ENCODE measurements at places on chromosomes 6 and 20.
A peak's percentile ranks its signal among the peaks of the same experiment; 100 is the strongest.

DNA sequence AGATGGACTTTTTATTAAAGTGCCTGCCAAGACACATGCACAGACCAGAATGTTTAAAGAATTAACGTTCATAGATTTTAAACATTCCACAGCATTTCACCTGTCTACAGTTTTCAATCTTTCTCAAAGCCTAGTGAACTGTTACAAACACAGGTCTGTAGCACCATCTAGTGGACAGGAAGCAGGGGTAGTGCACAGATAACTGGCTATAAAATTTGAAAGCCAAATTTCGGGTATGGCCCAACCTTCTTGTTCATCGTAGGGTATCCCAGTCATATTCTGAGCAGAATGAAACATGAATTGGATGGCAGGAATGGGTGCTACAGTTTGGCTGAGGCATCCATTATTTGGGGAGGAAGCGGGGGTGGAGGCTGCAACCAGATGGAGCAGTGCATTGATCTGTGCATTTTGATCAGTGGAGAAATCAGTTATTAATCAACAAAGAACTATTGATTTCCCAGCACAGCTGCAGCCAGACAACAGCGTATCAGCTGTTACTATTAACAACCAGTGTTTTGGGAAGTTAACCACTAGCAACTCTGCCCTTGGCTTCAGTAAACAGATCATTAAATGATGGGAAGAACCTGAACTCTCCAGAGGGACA lies 56.1 kb upstream of the B3GAT2 start:
- no peak for DNase-seq

DNA sequence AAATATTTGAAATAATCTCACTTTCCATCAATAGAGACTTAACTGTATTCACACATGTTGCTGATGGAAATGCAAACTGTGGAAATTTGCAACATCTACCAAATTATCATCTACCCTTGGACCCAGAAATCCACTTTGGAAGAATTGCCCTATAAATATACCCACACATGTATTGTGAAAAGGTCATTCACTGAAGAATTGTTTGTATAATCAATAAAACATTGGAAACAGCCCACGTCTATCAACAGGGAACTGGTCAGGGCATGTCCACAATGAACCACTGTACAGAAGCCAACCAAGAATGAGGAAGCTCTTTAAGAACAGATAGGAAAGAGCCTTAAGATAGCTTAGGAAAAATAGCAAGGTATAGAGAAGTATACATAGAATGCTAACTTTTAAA lies 36.2 kb downstream of the PXDC1 start:
- no peak for DNase-seq

GRCh38 chr20:3900187-3900604 lies 11.0 kb downstream of the PANK2 start:
- no peak for DNase-seq

DNA sequence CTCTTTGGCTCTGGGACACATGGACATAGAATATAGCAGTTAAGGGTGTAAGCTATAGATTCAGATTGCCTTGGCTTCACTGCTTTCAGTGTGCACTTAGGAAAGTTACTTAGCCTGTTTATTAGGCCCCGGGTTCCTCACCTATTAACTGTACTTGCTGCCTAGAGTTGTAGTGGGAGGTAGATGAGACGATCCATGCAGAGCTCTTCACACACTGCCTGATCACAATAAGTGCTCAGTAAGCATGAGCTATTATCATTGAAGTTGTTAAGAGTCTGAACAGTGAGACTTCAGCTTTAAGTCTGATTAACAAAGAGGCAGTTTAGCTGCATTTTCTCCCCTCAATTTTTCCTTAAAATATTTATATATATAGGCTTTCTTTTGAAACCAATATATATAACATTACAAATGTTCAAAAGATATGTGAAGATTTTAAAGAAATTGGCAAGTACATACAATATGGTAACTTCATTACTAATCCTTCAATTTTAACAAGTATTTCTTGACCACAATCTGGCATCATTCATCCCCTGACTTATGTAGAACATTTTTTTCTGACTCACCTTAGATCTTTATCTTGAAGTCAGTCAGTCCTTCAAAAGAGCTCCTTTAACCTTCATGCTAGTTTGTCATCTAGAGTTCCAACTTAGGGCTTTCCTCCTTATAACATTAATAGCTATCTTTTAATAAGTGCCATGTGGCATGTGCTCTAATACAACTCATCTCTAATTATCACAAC lies 20.5 kb upstream of the SUPT3H start:
- no peak for DNase-seq

DNA sequence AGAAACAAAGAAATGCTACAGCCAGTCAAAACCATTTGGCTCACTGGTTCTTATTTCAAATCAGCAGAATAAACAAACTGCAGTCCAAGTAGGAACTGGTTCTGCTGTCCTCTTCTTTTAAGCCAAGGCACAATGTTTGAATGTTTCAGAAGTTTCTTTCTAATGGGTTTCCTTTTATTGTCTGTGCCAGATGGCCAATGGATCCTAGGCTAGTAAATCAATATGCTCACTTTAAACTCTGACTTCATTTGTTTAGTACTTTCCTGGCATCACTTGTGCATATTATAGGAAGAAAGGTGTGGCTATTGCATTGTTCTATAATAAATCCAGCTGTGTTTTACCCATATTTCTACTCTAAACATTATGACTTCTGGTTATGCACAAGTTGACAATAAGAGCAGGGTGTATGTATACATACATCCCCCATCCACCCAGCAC lies 99.7 kb upstream of the PLCB4 start:
- DNase-seq = no peak

GRCh38 chr6:95847061-95847460 lies 168.7 kb upstream of the FUT9 start:
- no peak for DNase-seq

DNA sequence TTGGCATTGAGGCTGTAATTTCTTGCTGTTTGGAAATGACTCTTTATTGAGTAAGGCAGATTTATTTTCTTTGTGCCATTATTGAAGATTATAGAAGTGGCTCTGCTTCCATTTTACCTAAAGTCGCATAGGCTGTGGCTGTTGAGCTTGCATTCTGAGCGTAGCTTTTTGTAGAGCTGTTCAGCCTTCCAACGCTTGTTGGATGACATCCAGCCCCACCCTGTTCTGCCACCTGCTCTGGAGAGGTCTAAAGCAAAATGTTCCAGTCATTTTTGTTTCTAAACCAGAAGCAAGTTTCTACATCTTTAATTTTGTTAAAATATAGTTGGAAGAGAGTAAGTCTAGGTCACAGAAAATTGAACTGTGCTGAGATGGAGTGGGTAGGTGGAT lies 24.4 kb downstream of the UST start:
- DNase-seq = no peak

GRCh38 chr6:111757342-111757741 lies 115.9 kb downstream of the FYN start:
- DNase-seq = no peak

DNA sequence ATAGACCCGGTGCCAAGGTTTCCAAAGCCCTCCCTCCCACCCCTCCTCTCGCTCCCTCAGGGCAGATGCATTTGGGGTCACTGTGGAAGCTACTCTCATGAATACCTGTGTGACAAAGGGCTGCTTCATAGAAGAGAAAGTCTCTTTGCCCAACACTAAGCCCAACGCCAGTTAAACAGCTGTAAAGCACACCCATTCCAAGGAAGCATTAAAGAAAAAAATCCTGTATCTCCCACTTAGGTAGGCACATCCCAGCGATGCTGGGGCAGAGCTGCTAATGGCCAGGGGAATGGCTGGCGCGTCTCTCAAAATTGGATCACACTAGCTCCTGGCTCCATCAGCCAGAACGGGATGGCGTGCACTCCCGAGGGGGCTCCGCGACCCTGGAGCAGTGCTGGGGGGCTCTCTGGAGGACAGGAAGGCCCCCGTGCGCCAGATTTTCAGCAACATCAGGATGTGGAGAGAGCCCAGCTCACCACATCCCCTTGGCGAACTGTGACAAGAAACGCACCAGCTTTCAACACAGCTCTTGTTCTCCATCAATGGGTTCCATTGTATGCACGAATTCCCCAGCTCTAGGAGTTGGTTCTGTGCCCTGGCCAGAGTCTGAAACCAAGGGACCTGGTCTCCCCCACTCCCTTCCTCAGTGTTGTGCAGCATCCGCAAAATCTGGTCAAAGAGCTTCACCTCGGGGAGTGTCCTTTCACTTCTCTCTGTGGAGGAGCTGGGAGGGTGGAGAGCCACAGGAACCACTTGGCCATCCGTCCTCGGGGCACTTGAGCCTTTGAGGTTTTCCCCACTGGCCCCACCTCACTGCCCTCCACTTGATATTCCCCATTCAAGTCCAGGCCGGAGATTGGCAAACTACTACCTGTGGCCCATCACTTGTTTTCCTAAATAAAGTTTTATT lies 74.1 kb downstream of the TFAP2C start:
- peak; percentile 9 for DNase-seq

DNA sequence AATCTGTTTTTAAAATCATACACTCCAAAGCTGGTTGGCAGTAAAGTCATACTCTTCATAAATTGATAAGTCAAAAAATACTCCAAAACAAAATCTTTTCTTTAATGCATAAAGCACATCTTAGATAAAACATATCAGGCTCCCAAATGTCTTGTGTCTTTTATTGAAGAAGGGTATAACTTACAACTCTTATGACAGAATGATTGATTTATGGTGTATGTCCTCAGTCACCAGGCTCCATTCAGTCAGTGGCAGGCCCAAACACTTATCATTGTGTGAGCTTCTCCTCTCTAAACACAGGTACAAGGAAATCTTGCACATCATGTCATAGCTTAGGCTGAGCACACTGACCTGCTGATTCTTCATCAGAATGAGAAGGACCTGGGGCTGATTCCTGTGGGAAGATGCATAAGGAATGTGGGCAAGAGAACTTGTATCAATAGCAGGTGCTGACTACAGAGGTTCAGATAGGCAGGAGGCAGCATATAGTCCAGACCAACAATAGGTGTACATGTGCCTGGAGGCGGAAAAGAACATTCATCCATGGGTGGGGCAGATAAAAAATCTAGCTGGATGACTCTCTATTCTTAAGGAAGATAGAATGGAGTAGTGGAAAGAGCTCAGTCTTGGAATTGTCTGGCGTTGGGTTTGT lies 1.9 kb downstream of the CALHM5 start:
- no peak for DNase-seq

DNA sequence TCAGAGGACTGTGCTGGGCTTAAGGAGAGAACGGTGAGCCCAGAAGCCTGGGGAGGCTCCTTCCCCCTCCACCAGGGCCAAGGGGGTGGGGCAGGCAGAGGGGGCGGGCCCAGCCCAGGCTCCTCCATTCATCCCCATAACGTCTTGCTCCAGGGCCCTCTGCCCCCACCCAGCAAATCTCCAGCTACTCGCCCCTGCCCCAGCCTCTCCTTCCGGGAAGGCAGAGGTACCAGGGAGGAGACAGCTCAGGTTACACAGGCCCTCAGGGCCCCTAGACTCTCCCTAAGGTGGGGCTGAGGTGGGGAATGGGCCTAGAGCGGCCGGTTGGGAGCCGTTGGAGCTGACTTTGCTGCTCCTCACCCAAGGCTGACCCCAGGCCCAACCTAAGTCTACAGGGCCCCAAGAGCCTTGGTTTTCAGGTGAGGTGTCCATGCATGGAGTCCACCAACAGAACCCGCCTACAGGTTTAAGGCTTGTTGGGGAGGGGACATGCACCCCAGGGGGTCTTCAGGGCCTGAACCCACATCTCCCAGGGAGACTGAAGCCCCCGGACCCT lies 1.2 kb downstream of the LAMA5 start:
- no peak for DNase-seq

- no peak for DNase-seq
These were observed 94.4 kb downstream of the CD83 start for GRCh38 chr6:14212020-14212419.

DNA sequence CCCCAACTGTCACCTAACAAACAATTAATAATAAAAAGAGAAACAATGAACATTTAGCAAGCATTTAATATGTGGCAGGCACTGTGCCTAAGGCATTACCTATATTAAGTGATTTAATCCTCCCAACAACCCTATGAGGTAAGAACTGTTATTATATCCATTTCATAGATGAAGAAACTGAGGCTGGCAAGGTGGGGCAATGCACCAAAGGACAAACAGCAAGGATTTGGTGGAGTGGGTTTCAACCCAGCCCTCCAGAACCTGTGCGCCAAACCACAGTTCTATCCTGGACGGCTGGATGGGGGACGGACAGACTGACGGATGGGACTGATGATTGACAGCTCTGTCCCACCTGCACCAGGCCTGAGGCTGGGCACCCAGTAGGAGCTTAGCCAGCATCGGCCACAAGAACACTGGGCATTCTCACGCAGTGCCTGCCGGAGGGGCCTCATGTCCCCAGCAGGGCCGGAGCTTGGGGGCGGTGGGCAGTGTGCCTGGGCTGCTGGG lies 24.6 kb downstream of the NOL4L start:
- DNase-seq = no peak

DNA sequence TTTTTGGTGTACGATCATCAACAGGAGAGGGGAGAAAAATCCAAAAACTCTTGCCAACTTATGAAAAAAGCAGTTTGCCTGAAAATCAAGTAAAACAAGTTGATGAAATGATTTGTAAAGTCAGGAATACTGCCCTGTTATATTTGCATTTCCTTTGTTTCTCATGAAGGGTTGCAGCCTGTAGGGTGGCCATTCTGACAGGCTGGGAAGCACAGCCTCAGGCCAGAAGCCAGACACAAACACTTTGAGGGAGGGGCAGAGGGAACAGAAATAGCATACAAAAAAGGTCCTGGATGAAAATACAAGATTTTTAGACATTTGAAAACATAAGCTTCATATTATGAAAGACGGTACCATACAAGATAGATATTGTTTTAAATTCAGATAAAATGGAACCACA lies 109.8 kb downstream of the DTNBP1 start:
- DNase-seq = no peak

DNA sequence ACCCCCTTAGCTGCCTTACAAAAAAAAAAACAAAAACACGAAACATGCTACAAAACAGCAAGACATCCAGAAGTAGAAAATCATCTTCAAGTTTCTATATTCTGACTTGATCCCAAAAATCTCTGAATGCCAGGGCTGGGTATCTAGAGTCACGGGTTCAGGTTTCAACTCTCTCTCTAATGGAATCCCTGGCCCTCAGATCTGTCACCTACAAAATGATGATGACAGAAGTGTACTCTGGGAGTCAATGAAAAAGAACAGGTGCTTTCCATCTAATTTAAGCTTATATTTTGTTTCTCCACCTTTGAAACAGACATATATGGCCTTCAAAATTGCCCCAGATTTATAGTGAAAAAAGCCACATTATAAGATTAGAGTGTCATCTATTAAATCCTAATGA lies 18.3 kb downstream of the RTN4IP1 start:
- DNase-seq = no peak

- DNase-seq = no peak
These were observed 671.7 kb upstream of the NRSN1 start for GRCh38 chr6:23454080-23454976.

DNA sequence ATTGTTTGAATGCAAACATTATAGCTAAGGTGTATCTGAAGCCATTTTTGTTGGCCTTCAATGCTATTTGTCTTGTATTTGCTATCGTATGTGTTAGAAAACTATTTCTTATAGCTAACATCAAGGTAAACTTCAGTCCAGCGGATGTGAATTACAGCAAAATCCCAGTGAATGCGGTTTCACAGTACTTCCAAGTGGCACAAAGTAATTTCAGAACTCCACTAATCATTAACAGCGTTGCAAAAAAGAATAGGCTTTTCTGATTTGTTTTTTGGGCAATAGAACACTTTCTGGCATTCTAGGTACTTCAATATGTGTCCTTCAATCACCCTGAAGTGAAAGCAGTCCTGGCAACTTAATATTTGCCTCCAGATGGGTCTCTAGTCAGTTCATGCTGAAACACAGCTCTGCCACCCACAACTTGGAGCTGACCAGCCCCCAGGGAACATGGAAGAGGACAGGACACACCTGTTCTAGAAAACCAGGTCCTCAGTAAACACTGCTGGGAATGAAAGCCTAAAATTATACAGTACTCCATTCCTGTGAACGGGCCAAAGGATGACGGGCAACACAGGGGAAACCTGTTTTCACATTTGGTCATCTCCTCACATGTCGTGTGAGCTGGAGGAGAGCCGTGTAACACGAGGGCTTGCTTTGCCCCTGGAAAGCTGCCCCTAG lies 9.7 kb upstream of the MRPS10 start:
- DNase-seq = no peak
